ENCODE measurements at places on chromosomes 1 and 21.

DNA sequence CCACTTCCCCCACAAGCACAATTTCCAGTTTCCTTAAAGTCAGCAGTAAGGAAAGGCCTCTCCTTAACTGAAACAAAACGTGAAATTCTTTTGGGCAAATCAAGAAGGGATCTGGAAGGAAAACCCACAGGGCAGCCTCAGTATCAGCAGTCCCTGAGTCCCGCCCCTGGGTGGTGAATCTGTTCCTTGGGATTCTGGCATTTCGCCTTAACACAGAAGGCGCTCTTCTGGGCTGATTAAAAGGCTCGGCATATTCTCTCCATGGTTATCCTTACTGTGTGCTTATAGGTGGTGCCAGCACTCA, 12.2 kb upstream of the RAB4A start:
- DNase-seq, result no peak

DNA sequence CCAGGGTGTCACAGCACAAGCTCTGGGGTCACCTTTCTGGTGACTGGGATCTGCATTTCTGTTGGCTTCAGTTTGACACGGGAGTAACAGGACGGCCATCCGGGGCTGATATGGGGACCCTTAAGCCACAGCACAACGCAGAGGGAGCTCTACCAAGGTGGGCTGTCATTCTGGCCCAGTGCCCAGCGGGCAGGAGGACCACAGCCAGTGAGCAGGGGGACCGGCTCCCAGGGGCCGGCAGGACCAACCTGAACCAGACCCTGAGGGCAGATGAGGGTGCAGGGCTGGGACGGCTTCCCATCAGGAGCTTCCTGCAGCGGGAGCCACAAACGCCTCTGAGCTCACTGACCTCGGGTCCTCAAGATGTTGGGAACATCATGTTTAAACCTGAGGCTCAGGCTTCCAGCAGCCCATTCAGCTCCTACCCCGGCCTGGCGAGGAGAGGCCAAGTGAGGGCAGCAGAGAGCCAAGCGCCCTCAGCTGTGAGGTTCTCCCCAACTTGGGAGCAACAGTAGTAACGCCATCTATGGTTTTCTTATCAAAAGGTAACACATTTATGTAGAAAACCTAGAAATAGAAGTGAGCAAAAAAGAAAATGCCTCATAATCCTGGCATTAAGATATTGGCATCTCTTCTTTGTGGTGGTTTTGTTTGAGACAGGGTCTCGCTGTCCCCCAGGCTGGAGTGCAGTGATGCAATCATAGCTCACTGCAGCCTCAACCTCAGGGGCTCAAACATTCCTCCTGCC, 26.8 kb downstream of the TMEM201 start:
- peak; percentile 82 for DNase-seq

DNA sequence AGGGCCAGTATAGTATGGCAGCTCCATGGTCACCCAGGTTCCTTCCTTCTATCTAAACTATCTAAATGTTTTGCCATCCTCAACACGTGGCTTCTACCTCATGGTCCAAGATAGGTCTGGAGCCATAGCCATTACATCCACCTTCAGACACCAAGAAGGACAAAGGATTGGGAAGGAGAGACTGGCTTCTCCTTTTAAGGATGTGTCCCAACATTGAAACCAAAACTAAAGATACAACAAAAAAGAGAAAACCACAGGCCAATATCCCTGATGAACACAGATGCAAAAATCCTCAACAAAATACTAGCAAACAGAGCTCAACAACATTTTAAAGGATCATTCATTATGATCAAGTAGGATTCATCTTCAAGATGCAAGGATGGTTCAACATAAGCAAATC, 24.8 kb downstream of the HSD11B1 start:
- DNase-seq, result no peak

- DNase-seq, result no peak
Measured at GRCh38 chr21:38822778-38823238, 17.1 kb downstream of the ETS2 start.

DNA sequence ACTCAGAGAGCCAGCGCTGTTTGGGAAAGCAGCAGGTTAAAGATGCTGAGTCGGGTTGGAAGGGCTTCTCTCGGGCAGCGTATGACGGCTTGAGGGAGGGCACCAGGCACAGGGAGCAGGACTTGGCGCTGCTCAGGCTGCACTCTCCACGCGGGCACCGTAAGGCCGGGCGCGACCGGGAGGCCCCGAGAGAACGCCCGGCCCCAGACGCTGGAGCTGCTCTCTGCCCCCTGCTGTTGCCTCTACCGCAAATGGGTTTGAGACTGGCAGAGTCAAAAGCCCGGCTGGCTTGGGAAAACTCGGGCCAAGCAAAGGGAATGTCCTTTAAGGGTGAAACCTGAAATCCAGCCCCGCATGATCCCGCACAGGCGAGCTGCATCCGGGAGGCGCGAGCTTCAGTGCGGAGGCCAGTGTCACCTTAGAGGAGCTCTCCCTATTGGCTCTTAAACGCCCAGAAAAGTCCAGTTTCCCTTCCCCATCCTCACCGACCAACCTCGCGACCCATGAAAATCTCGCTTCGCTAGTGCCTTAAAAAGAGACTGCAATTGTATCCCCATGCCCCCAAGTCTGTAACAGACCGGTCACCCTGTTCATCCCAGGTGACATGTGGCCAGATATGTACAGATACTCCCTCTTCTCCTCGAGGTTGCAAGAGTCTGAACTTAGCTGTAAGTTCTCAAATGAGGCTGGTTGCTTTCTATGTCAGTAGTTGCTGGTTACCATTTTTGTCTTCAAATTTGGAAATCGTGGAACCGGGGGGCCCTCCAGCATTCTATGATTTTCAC, 1.1 kb downstream of the PRRX1 start:
- no peak for DNase-seq

DNA sequence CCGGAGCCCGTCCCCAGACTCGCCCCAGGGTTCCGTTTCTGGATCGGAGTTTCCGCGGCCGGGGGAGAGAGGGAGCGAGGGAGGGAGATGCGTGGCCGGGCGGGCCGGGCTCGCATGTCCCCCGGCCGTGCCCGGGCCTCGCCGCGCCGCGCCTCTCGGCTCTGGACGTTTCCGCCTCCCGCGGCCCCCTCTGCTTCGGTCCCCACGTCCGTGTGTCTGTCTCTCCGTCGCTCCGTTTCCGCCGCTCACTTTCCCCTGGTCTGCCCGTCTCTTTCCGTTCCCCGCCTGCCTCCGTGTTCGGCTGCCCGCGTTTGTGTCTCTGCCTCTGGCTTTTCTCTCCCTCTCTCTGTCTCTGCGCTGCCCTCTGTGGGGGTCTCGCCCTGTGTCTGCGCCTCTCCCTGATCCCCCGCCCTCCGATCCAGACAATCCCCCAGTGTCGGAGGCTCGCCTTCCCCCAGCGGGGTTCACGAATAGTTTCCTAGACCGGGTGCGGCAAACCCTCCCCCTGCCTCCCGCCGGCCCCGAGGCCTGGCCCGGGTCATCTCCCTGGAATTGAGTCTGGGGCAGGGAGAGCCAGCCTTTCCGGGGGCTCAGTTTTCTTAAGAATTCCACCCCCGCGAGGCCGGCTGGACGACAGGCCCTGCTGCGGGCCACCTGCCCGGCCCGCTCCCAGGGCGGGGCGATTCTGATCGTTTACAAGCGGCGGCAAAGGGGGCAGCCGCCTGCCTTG, 735 bp downstream of the NBL1 start:
- no peak for DNase-seq

- no peak for DNase-seq
Measured at GRCh38 chr1:9300573-9300972, 7.9 kb downstream of the SPSB1 start.

DNA sequence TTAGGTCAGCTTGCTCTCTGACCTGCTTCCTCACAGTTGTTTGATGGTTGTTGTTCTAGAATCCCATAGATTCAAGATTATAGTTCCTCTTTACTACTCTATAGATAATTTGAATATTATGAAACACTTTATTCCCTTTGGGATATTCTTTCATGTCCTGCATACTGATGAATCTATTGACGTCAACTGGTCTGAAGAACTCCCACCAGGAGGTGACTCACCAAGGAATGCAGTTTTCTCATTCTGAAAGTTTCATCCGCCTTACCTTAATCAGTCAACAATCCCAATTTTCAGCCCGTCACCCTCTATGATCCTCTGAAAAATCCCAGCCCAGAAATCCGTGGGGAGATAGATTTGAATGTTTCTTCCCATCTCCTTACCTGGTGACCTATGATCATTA, 834.1 kb upstream of the PRMT6 start:
- DNase-seq, result no peak

- no peak for DNase-seq
Measured at GRCh38 chr1:81832573-81832972, 31.8 kb downstream of the ADGRL2 start.

DNA sequence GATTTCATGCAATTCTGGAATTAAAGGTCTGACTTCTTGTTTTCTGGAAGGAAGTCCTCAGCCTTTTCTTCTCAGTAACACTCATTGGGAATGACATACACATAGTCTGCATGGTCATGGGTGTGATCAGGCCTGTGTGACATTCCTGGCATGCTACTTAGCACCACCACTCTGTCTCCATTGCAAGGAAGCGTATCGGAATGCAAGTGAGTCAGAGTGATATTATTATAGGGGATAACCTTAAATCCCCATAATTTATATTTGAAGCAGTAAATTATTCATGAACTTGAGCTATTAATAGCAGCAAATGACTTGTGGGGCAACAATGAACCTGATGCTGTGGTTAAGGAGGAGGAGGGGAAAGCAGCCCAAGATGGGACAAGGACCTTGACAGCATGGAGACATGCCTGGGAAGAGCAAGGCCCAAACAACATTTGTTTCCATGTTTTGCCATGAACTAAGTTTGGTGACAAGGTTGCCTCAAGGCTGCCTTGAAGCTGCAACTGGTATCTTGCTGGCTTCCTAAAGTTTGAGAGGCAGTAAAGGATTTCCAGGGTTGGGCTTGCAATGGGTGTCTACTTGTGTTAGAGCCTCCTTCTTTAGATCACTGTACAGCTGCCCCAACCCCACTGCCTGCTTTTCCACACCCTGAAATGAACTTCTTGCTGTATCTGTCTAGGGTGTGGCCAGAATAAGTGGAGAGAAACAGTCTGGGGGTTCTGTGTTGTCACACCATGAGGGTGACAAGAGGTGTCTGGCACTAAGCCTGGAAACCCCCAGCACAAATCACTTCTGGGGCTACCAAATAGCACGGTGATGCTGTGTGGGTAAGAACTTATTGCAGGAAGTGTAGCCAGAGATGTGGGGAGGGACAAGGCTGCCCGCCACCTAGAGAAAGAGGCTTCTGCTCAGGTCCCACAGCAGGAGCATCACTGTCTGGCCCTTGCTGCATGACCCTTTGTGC, 4.6 kb downstream of the MAB21L3 start:
- no peak for DNase-seq

DNA sequence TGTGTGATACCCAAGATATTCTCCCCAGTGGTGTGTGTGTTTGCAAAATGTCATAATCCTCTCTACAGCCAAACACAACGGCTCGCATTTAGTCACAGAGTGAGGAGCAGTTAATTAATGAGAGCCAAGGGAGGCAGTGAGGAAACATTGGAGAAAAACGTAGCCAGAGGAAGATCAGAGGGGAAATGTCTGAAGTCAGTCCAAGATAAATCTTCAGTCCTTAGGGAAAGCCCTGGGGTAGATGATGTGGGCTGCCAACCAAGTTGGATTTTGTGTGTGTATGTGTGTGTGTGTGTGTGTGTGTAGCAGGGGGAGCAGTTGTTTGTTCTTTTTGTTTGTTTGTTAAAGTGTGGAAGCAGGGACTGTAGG, 201.0 kb upstream of the PTBP2 start:
- DNase-seq, result no peak

GRCh38 chr1:82507011-82507410, 706.3 kb downstream of the ADGRL2 start:
- DNase-seq, result no peak

- DNase-seq, result no peak
Measured at GRCh38 chr1:155158991-155159390, 14.1 kb downstream of the KRTCAP2 start.

- DNase-seq, result no peak
Measured at GRCh38 chr21:32138658-32139057, 140.2 kb downstream of the MIS18A start.

DNA sequence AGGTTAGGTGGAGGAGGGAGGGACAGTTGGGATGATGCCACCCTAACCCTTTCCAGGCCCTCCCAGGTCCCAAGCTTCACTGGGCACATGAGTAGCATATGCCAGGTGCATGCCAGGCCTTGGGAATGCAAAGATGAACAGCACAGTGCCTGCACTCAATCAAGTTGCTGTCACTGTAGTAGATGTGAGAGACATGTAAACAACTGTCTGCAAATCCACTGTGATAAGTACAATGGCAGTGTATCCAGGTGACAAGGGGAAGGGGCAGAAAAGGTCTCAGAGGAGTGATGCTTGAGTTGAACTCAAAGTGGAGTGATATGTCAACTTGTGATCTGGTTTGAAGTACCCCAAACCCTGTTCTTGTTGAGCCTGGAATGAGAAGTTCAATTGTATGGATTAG, 49.5 kb upstream of the LRRN2 start:
- no peak for DNase-seq

DNA sequence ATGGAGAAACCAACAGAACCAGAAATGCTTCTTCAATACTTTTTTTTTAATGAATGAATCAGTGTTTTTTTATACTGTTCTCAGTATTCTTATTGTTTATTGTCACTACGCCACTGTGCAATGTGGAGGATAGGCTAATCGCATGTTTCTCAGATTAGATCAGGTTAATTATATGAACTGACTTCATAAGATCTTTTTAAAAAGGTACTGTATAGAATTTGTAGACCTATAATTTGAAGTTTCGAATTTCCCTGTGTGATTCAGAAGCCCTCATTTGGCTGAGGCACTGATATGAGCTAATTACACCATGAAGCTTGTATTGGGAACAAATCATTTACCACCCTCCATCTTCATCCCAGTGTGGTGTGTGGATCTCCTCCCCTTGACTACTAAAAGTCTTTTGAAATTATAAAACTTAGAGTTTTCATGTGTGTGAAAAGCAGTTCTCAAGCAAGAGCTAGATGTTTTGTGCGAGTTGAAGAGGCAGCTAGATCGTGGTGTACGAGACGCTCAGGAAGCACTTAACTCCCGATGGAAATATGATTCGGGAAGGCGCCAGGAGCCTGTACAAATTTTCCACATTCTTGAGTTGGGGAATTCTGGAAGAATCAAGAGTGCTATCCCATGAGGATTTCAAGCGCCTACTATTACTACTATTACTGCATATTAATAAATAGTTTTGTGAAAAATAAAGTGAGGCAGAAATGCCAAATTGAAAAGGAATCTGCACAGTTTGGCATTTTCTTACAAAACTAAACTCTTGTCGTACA, 52.1 kb upstream of the KCNE2 start:
- no peak for DNase-seq

- peak; percentile 67 for DNase-seq
Measured at GRCh38 chr1:226001963-226002666, 3.0 kb upstream of the SDE2 start.

- no peak for DNase-seq
Measured at GRCh38 chr1:77768006-77768405, 8.4 kb upstream of the USP33 start.

DNA sequence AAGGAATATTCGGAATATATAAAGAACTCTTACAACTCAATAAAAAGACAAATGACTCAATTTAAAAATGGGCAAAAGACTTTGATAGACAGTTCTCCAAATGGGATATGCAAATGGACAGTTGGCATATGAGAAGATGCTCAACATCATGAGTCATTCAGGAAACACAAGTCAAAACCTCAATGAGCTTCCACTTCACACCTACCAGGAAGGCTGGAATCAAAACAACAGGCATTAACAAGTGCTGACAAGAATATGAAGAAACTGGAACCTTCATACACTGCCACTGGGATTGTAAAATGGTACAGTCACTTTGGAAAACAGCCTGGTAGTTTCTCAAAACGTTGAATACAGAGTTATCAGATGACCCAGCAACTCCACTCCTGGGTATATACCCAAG, 17.2 kb downstream of the PGBD5 start:
- DNase-seq, result no peak

- DNase-seq, result no peak
Measured at GRCh38 chr21:32389337-32390015, 3.3 kb downstream of the URB1 start.

- peak; percentile 70 for DNase-seq
Measured at GRCh38 chr1:178643349-178643748, 81.7 kb upstream of the RALGPS2 start.
